ENCODE measurements at places on chromosomes 5 and 9. TPM values are rescaled to one million over a fixed set of nuclear protein-coding genes. Genes with fewer than 3 reads are reported as not detected.

The GRIN1 gene
- not detected for total RNA-seq

The CCDC183 gene
- total RNA-seq, result 0.43 TPM

The TEX53 gene
- not detected for total RNA-seq

The IGFBPL1 gene
- total RNA-seq, result not detected

The ANKDD1B gene
- total RNA-seq, result not detected

The CDH9 gene
- not detected for total RNA-seq

GRCh38 chr9:15972760-15973159, 419.9 kb downstream of the CCDC171 start:
- H3K4me3 ChIP-seq, result no peak overlapping the region
- H3K4me1 ChIP-seq, result no peaks in the 10 kb centered on the region
- H3K27ac ChIP-seq, result no peak overlapping the region
- H3K36me3 ChIP-seq, result no peaks in the 10 kb centered on the region
- H3K27me3 ChIP-seq, result no peaks in the 10 kb centered on the region

DNA sequence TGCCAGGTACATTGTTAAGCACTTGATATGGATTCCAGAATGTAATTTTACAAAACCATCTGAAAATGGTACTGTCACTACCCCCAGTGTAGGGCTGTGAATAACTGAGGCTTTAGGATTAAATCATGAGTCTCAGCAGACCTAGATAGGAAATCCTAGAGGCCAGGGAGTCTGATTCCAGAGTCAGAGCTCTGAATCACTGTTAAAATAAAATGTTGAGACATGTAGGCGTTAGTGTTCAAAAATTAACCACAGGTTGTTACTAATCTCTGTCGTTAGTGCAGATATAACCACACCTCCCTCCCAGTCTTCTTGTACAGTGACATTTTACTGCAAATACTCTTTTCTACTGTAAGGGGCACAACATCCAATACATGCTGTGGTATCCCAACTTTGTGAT, 1828.8 kb downstream of the MAT2B start:
- H3K4me1 ChIP-seq, result no peaks in the 10 kb centered on the region
- DNase-seq, result no peak
- no peak overlapping the region for H3K4me3 ChIP-seq
- H3K36me3 ChIP-seq, result no peaks in the 10 kb centered on the region
- no peaks in the 10 kb centered on the region for H3K27me3 ChIP-seq

- no peak overlapping the region for H3K4me3 ChIP-seq
- no peak for DNase-seq
- H3K4me1 ChIP-seq, result peaks cover 2% of the 10 kb centered on the region
- peaks cover 17% of the 10 kb centered on the region for H3K36me3 ChIP-seq
- no peak overlapping the region for H3K27ac ChIP-seq
Measured at GRCh38 chr9:91312717-91313325, 48.9 kb downstream of the AUH start.

- H3K36me3 ChIP-seq, result no peaks in the 10 kb centered on the region
- no peaks in the 10 kb centered on the region for H3K27me3 ChIP-seq
- H3K4me3 ChIP-seq, result no peak overlapping the region
- peak; percentile 13 for DNase-seq
- no peak overlapping the region for H3K27ac ChIP-seq
Measured at GRCh38 chr9:105842023-105842644, 147.8 kb downstream of the TMEM38B start.

DNA sequence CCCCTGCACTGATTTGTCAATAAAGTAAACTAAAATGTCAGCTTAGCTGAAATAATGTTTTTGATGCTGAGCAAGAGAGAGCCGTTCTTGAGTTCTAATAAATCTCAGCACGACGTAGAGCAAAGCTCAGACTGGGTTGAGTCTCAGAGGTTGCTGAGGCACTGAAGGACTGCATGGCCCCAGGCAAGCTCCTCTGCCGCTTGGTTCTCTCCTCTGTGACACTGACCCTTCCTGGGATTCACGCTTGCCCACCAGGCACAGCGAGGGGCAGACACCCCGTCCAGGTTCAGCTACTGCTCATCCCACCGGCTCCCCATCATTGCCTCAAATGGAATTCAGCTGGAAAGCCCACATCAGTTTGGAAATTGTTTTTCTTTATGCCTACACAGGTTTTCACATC, 129.8 kb downstream of the IRX2 start:
- H3K36me3 ChIP-seq, result no peaks in the 10 kb centered on the region
- no peak overlapping the region for H3K4me3 ChIP-seq
- H3K27ac ChIP-seq, result no peak overlapping the region
- no peaks in the 10 kb centered on the region for H3K4me1 ChIP-seq

DNA sequence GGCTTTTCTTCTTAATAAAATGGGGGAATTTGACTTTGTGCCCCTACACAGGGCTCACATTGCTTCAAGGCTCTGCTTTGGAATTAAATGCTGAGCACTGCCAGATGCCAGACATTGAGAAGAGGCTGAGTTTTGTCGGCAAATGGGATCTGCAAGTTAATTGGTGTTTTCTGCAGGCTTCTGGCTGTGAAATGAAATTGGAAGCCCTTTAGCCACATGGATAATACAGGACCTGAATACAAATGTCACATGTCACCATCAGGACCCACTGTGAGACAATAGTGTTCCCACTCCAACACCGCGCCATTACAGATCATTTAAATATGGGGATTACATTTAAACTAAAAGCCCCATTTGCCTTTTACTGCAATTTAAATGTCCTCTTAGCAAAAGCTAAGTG, 164.4 kb downstream of the ZSWIM6 start:
- H3K4me1 ChIP-seq, result peaks cover 2% of the 10 kb centered on the region
- no peak for DNase-seq
- no peaks in the 10 kb centered on the region for H3K27me3 ChIP-seq
- H3K4me3 ChIP-seq, result no peak overlapping the region
- peaks cover 5% of the 10 kb centered on the region for H3K36me3 ChIP-seq

DNA sequence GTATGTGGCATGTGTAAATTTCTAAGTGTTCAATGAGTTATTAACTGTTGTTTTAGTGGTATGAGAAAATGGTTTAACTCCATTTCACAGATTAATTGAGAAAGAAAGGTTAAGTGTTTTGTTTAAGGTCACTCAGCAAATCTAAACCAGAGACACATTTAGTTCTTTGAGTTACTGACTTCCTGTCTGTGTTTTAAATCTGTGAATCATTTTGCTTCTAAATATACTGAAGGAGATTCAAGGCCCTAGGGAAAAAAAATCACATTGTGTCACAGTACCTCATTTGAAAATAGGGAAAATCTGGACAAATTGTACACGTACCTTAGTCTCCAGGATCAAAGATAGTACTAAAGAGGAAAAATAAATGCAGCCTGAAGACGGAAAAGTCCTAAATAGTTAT, 368.2 kb downstream of the TMEM161B start:
- H3K4me3 ChIP-seq, result no peak overlapping the region
- H3K4me1 ChIP-seq, result no peaks in the 10 kb centered on the region
- no peaks in the 10 kb centered on the region for H3K36me3 ChIP-seq
- no peak for DNase-seq
- H3K27ac ChIP-seq, result no peak overlapping the region

DNA sequence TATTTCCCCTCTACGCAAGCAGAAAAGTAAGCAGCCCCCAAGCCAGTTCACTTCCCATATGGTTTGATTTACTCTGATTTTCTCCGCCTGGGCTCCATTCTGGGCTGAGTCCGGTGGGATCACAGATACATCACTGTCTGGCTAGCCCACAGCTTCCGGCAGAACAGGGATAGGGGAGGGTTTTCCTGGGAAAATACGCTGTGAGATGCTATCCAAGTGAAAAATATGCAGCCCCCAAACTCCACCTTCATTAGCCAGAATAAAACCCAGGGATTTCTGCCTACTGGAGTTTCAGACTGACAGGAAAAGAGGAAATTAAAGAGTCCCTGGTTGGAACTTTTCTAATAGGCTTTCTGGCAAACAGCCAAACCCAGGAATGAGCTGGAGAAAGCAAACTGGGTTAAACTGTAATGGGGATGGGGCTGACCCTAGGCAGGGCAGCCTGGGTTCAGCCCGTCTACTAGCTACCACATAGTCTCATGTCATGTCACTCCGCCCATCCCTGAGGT, 16.9 kb upstream of the NIPAL4 start:
- no peak overlapping the region for H3K27ac ChIP-seq
- no peak for DNase-seq
- H3K27me3 ChIP-seq, result peaks cover 4% of the 10 kb centered on the region
- H3K36me3 ChIP-seq, result no peaks in the 10 kb centered on the region

DNA sequence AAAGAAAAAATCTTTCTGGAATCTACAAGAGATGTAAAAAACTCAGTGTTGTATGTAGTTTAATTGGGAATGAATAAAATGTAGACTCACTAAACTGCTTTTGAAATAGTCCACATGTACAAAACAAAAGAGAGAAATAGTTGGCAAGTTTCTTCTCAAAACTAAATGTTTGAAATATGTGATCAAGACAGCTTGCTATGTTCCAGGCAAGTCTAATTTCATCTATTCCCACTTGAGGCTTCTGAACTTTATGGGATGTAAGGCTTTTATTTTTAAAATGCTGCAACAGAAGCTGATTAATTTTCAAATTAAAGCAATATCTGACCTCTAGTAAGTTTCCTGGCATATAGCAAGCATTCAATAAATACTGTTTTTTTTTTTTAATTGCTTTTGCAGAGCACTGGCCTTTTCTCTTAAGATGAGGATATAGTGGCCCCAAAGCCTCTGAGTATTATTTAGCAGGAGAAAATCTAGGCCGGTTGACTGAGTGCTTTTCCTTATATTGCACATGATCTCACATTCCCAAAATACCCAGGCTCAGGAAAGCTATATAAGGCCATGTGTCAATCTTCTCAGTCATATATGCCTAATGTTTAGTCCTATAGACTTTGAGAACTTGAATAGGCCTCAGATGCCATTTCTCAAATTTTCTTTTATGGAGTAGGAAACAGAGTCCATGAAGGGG, 183.2 kb downstream of the NTRK2 start:
- H3K4me1 ChIP-seq, result no peaks in the 10 kb centered on the region
- no peak overlapping the region for H3K27ac ChIP-seq
- H3K36me3 ChIP-seq, result no peaks in the 10 kb centered on the region
- no peak for DNase-seq
- peaks cover 14% of the 10 kb centered on the region for H3K27me3 ChIP-seq

- peaks cover 4% of the 10 kb centered on the region for H3K4me1 ChIP-seq
- H3K27ac ChIP-seq, result no peak overlapping the region
- no peaks in the 10 kb centered on the region for H3K36me3 ChIP-seq
- H3K27me3 ChIP-seq, result peaks cover 4% of the 10 kb centered on the region
Measured at GRCh38 chr9:108860764-108861163, 1.3 kb upstream of the ACTL7A start.

GRCh38 chr5:133387091-133387490, 225.2 kb downstream of the FSTL4 start:
- H3K36me3 ChIP-seq, result no peaks in the 10 kb centered on the region
- H3K4me1 ChIP-seq, result peaks cover 2% of the 10 kb centered on the region
- peaks cover 7% of the 10 kb centered on the region for H3K27me3 ChIP-seq
- no peak overlapping the region for H3K4me3 ChIP-seq
- H3K27ac ChIP-seq, result no peak overlapping the region

DNA sequence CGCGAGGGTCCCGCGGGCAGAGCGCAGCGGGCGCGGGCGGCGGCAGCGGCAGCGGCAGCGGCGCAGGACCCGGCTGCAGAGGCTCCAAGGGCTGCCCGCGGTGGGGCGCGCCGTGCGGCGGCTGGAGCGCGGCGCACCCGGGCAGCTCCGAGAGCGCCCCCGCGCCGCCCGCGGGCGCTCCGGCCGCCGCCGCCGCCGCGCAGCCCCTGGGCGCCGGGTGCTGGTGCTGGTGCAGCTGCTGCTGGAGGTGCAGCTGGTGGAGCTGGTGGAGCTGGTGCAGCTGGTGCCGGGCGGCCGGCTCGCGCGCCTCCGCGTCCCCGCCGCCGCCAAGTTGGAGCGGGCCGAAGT, 644 bp downstream of the IER5L start:
- H3K36me3 ChIP-seq, result no peaks in the 10 kb centered on the region
- H3K27me3 ChIP-seq, result no peaks in the 10 kb centered on the region

DNA sequence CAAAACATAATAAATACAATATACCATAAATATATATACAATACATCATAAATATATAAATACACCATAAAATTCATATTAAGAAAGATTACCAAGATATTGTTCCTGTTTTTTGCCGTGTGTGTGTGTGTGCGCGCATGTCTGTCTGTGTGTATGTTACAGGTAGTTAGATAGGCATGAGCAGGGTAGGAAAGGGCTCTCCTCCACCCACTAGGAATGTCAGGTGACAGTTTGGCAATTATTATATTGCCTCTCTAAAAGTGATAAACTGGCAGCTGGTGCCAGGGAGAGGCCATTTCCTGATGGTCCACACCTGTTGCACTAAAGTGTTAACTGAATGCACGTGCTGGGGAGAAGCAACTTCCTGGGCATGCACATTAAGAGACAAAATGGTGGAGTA, 232.8 kb downstream of the ADAMTS6 start:
- H3K27ac ChIP-seq, result no peak overlapping the region
- DNase-seq, result no peak
- no peaks in the 10 kb centered on the region for H3K27me3 ChIP-seq
- H3K4me1 ChIP-seq, result no peaks in the 10 kb centered on the region
- no peaks in the 10 kb centered on the region for H3K36me3 ChIP-seq

GRCh38 chr5:73971326-73971725, 345.3 kb downstream of the ARHGEF28 start:
- no peak overlapping the region for H3K27ac ChIP-seq
- no peak for DNase-seq
- H3K4me3 ChIP-seq, result no peak overlapping the region
- H3K4me1 ChIP-seq, result no peaks in the 10 kb centered on the region
- no peaks in the 10 kb centered on the region for H3K27me3 ChIP-seq

GRCh38 chr9:79565245-79565644, 6.5 kb upstream of the TLE4 start:
- H3K27ac ChIP-seq, result no peak overlapping the region
- peaks cover 6% of the 10 kb centered on the region for H3K27me3 ChIP-seq
- peak; percentile 28 for DNase-seq

DNA sequence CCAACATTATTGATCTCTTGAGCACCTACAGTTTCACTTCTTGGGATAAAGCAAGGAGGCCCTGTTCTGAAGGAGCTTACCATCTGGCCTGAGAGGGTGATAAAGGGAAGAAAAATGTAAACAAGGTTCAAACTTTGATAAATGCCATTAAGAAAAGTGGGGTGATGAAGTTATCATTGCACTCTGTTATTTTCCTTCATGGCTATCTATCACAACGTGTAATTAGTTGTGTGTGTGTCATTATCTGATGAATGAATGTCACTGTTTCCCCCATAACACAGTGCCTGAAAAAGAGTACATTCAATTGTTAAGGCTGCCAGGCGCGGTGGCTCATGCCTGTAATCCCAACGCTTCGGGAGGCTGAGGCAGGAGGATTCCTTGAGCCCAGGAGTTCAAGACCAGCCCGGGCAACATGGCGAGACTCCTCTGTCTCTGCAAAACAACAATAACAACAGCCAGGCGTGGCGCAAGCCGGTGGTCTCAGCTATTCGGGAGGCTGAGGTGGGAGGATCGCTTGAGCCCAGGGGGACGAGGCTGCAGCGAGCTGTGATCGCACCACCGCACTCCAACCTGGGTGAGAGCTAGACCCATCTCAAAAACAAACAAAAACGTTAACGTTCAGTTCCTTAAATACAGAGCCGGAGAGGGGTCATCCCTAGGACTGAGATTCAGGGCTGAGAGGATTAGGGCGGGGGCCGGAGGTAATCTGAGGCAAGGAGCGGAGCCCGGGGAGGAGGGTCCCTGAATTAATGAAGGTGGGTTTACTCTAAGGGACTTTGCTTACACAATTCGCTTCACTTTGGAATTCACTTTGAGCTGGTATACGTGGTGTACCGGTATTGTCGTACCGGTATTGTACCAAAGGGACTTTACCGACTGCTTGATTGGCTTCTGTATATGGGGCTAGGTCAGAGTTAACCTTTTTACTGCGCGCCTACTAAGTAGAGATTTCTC, 917 bp downstream of the NHP2 start:
- no peak for DNase-seq
- peak overlapping the region; percentile 95 for H3K4me3 ChIP-seq
- peaks cover 45% of the 10 kb centered on the region for H3K4me1 ChIP-seq
- peak overlapping the region; percentile 94 for H3K27ac ChIP-seq
- peaks cover 44% of the 10 kb centered on the region for H3K36me3 ChIP-seq

All from activated naive CD8-positive, alpha-beta T cell treated with anti-CD3 and anti-CD28 coated beads for 36 hours (primary cell).